ENCODE measurements at places on chromosomes 7 and 10.

DNA sequence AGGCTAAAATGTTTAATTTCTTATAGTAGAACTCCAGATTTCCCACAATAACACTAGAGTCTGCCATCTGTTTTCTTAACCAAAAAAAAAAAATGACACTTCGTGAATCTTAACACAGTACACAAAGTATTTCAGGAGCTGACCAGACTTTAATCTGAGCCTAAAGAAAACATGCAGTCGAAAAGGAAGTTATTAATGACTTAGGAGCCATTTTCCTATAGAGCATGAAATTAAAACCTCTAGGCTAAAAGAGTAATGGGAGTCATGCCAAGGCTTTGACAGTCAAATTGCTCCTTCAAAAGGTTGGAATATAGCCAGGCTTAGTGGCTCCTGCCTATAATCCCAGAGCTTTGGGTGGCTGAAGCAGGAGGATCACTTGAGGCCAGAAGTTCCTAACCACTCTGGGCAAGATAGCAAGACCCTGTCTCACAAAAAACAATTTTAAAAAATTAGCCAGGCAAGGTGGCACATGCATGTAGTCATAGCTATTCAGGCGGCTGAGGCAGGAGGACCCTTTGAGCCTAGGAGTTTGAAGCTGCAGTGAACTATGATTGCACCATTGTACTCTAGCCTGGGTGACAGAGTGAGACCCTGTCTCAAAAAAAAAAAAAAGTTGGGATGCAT lies 13.6 kb downstream of the MICU1 start:
- DNase-seq = no peak

GRCh38 chr7:31047313-31048146 lies 4.6 kb upstream of the ADCYAP1R1 start:
- DNase-seq = no peak

GRCh38 chr7:94003446-94004023 lies 620 bp downstream of the BET1 start:
- DNase-seq = peak; percentile 28

DNA sequence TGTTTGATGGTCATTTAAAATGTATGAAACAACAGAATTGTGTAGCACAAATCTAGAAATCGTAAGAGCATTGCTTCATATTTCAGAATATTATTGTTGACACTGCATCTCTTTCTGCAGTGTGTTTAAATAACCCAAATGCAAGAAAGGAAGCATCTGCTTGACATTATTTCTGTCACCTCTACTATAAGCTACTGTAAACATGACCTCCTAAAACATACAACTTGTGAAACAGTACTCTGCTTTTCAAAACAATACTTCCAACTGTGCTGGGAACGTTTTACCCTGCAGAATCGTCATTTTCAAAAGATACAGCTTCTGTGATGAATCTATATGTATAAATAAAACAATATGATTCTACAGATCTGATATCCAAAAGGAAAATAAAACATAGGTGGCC lies 82.0 kb downstream of the RNF133 start:
- DNase-seq = no peak

DNA sequence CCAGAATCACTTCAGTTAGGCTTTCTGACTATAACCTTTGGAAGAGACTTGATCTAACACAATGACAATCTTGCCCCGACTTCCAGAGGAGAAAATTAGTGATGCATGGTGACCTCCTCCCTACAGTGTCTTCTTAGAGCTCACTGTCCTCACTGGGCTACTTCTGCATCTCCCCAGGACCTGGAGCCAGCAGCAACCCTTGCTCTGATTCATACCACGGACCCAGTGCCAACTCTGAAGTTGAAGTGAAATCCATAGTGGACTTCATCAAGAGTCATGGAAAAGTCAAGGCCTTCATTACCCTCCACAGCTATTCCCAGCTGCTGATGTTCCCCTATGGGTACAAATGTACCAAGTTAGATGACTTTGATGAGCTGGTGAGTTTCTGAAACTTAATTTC lies 12.6 kb downstream of the CPA2 start:
- no peak for DNase-seq

DNA sequence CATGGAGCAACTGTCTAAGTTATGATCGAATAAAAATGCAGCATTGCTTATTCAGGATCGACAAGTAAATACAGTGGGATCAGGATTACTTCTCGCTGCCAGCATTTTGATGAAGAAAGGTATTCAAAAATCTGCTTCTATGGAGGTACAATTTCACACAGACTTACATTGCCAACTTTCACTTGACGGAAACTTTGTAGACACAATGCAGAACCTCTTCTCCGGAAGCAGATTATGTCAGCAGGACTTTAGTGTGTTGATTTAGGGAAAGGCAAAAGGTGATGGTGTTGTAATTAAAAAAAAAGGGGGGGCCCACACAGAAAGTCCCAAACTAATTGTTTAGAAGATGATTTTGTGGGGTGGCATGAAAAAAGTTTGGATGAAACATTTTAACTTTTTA lies 462.4 kb upstream of the KLF6 start:
- DNase-seq = peak; percentile 55

DNA sequence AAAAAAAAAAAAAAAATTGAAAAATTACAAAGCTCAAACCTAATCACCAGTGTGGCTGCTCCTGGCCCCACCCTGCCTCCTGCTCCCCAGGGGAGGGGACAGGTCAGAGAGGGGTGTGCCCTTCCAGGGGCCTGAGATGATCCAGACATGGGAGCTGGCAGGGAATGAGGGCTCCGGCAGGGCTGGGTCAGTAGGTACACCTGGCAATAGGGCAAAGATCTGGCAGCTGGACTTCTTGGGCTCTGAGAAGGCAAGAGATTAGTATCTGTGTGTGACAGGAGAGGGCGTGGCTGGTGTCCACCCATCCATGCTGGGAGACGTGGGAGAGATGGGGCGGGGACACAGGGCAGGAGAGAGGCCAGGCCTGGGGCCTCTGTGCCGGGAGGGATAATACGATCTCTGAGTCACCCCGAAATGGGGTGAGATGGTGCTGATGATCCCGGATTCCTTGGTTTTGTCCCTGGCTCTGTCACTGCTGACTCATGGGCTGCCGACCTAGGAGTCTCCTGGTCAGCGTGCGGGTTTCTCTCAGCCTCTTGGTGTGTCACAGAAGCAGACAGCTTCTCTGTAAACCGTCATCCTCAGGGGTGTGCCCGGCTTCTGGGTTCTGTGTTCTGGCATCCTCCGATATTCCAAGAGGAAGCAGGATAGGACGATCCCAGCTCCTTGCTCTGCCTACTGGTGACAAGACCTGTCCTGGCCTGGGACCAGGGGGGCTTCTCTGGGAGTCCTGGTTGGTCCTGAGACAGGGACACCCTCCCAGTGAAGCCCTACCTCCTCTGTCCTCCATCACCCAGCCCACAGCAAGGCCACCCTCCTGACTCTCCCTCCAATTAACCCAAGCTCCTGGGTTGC lies 8.2 kb upstream of the CLDN4 start:
- DNase-seq = peak; percentile 89

DNA sequence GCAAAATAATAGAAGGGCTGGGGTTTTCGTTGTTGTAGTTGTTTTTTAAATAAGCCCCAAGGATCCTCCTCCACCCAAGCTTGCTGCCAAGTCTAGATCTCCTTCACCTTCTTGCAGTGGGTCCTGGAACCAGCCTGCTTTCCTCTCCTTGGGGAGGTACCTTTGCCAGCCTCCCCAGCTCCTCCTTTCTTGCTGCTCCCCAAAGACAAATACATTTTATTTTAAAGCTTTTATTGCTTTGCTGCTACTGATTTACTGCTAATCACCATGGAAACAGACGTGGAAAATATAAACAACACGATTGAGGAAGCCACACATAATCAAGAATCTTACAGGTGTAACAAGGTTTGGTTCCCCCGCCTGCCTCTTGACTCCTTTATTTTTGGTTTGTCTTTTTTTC lies 17.4 kb upstream of the SLF2 start:
- DNase-seq = no peak

- no peak for DNase-seq
Measured at GRCh38 chr10:22301193-22301592, 15.0 kb upstream of the COMMD3 start.

GRCh38 chr10:114491933-114492332 lies 87.6 kb upstream of the AFAP1L2 start:
- DNase-seq = no peak

DNA sequence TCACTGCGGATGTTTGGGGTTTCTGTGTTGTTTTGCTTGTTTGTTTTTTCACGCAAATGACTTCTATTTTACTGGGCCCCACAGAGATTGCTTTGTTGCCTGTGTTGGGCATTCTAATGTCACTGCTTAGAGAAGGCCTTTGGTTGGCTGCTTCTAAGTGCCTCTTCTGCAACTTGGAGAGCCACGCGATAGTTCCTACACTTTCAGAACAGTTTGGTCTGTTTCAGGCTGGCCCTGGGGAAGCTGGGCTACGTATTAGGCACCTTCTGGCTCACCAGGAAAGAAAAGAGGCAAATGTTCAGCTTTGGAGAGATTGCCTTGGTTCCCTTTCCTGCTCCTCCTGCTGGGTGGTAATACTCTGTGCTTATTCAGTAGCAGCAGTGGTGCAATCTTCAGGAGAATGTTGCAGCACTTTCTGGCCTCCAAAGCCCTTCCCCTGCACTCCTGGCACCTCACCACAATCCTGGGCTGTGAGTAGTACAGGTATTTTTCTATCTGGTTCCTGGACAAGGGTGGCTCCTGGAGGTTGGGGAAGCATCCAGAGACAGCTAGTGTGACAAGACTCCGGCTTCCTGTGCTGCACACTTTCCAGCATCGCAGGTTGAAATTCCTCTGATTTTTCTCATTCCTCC lies 1.2 kb downstream of the ANTXRL start:
- DNase-seq = peak; percentile 66

DNA sequence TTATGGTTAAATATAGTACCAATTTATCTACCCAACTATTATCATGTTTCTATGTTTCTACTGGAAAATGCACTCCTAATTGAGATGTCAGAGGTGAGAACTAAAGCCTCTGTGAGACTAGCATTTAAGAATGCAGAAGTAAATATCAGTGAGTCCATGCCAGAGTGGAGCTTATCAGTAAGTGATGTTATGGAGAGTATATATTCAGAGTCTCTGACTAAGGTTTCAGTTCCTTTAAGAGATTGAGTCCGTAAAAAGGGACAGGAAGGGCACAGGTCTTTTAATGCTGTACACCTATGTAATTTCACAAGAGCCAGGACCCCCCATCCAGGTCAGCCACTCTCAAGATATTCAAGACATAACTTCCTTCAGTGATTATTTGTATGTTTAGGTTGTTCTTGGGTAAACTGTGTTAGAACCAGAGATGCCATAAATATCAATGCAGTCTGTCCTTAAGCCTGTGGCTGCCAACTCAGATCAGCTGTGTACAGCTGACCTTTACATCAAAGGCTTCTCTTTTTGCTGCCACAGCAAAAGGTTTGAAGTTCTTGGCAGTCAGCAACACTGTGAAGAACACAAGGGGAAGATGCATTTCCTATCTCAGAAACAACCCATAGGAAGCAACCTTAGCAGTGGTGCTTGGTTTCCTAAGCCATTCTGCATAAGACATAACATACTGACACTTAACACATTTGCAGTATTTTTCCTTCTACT lies 244.8 kb downstream of the BICC1 start:
- no peak for DNase-seq
